ENCODE measurements at places on chromosomes 7 and 10.

GRCh38 chr7:155293721-155294510 is 3.8 kb upstream of the INSIG1 start:
- no peak for DNase-seq

- DNase-seq, result peak; percentile 79
Observed at GRCh38 chr10:69318867-69319727, 40.8 kb downstream of the HK1 start.

GRCh38 chr10:52951824-52952223 is 179.2 kb upstream of the MBL2 start:
- DNase-seq, result no peak

- DNase-seq, result no peak
Observed at GRCh38 chr7:10075866-10076265, 897.8 kb upstream of the PHF14 start.

DNA sequence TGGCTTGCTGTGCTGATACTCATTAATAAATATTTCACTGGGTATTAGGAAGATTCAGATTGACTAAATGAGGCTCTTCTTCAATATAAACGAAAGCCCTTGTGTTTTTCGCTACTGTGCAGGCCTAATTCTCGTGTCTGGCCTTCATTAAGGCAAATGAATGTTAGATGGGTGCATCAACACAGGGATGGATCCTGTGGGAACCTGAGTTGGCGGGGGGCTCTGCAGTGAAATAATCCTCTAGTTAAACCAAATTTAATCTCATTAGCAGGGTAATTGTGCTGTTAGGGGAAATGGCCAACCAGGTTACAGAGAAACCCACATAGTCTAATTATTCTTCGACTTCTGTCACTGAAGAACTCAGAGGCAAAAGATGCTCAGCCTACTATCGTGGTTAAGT is 325.8 kb upstream of the LRGUK start:
- no peak for DNase-seq

DNA sequence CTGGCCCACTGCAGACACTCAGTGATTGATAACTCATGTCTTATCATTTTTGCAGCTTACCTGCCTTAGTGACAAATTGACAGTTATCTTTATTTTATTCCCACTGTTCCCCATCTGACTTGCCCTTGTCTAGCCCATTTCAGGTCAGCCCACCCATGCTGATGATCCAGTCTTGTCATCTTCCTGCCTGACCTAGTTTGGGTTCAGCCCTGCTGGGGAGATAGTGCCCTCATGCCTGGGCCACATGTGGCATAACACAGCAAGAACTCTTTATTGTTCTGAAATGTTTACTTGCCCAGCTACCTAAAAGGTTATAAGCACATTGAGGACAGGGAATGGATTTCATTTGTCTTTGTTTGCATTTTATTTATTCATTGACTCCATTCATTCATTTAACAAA is 75.6 kb downstream of the ENTPD1 start:
- no peak for DNase-seq

GRCh38 chr10:18231480-18231879 is 91.3 kb downstream of the CACNB2 start:
- DNase-seq, result no peak

GRCh38 chr10:15744217-15744865 is 24.6 kb upstream of the ITGA8 start:
- DNase-seq, result peak; percentile 22

GRCh38 chr10:50544857-50545429 is 78.8 kb downstream of the SGMS1 start:
- no peak for DNase-seq

- no peak for DNase-seq
Observed at GRCh38 chr7:120554960-120555571, 282.1 kb downstream of the KCND2 start.

GRCh38 chr10:14656052-14656730 is 118.5 kb downstream of the FAM107B start:
- DNase-seq, result no peak
